GM12892 (cell line): ENCODE measurements at places on chromosomes 6 and 20.

GRCh38 chr20:35539756-35540212 lies 2.1 kb upstream of the ERGIC3 start:
- DNase-seq = no peak

DNA sequence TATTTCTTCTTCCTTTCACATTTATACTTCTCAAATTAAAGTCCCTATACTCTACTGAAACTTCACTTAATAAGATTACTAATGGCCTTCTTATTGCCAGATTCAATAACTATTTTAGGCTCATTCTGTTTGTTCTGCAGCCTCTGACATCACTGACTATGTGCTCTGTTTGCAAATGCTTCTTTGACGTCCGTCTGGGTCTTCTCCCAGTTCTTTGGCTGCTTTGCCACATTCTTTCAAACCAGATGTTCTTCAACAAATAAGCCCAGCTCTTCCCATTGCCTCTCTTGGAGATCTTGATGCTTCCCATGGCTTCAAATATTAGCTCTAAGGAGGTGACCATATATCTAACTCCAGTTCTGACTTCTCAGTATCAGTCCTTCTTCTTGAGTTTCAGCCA lies 117.4 kb downstream of the BTBD9 start:
- no peak for DNase-seq

DNA sequence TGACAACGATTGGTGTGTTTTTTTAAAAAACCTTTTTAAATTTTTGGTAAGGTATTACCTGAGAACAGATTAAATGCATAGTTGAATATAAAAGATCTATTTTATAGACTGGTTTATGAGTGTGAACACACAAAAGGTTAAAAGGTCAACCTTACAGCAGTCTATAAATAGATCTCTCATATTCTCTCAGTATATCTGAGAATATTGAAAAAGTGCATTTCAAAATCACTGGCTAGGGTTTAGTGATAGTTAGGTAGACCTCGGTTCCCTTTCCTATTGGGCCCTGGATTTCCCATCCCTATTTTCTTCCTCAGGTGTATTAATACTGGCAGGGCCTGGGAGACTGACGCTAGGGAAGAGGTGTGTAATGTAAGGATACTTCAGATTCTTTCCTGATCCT lies 723 bp upstream of the ZNF451 start:
- no peak for DNase-seq

- DNase-seq = no peak
Observed at GRCh38 chr6:120899932-120900331, 434.3 kb downstream of the TBC1D32 start.

DNA sequence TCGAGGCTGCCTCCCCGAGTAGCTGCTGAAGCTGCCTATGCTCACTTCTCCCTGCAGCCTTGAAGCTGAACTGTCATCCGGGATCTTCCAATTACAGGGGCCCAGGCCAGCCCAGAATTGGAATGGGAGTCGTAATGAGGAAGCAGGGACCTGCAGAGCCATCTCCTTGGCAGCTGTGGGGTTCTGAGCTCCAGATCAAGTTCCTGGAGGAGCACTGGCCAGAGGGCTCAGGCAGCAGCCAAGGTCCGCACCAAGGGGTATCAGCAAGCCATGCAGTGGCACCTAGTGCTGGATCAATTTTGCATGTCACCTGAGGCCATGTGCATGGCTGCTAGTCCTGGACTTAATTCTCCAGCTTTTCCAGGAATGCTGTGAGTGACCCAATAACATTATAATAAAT lies 163.2 kb upstream of the TSHZ2 start:
- no peak for DNase-seq

DNA sequence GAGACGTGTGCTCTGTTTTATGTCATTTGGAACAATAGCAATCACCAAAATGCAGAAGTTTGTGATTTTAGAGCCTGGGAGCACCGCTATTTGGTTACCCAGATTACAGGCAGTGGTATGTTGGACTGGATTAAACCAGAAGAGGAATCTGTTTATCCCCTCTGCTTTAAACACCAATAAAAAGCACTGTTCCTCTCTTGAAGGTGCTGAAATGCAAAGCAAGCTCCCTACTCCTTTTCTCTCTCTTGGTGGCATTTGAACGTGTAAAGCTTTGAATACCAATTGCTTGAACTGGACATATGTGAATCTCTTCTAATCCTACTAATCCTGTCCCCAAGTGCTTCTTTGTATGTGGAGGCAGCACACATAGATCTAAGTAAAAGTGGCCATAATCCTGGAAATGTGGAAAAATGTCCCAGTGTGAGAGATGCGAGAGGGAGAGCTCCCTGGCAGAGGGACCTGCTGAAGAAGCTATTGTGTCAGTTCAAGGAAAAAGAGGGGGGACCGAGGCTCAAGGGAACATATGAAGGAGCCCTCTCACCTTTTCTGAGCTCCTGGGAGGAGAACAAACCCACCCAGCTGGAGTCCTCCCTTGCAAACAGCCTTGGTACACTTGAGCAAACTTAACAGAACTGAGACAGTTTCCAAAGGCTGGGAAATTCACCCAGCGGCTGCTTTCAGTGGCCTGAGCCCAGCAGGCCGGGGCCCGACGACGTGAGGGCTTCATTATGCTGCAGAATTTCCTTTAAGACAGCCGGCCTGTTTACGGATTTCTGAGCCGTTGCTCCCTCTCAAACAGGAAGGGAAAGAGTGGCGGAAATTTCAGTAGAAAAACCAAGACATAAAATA lies 18.8 kb upstream of the OLIG3 start:
- no peak for DNase-seq
